Calu3 (cell line): ENCODE measurements at places on chromosomes 4 and X.

DNA sequence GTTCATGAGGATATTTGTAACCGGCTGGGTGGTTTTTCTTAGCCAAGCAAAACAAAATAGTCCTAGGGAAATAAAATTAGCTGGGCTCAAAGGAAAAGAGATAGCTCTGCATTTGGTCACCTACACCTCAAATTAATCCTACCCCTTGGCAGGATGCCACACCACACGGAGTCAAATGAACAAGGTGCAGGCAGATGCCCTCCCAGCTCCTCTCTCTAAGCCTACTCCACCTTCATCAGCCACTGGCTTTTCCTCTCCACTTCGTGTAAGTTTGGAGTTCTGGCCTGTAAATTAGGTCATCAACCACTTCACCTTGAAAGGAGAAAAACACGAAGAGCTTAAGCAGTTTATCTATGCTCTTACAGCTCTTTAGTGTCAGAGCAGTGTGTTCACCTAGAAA lies 1.4 kb downstream of the DDIT4L start:
- no peak overlapping the region for H3K27ac ChIP-seq
- no peaks in the 10 kb centered on the region for H3K27me3 ChIP-seq
- DNase-seq, result no peak
- peaks cover 9% of the 10 kb centered on the region for H3K4me1 ChIP-seq
- H3K36me3 ChIP-seq, result peaks cover 14% of the 10 kb centered on the region

GRCh38 chr4:132513491-132513890 lies 635.6 kb upstream of the PCDH10 start:
- DNase-seq, result no peak
- no peak overlapping the region for H3K27ac ChIP-seq
- H3K4me1 ChIP-seq, result no peaks in the 10 kb centered on the region
- no peaks in the 10 kb centered on the region for H3K36me3 ChIP-seq
- H3K4me3 ChIP-seq, result no peak overlapping the region

- H3K36me3 ChIP-seq, result no peaks in the 10 kb centered on the region
- no peak for DNase-seq
- no peak overlapping the region for H3K27ac ChIP-seq
- no peaks in the 10 kb centered on the region for H3K4me1 ChIP-seq
- no peaks in the 10 kb centered on the region for H3K27me3 ChIP-seq
Measured at GRCh38 chrX:42837747-42838146, 59.8 kb upstream of the PPP1R2C start.

- no peak overlapping the region for H3K4me3 ChIP-seq
- H3K27ac ChIP-seq, result no peak overlapping the region
- no peaks in the 10 kb centered on the region for H3K36me3 ChIP-seq
- no peak for DNase-seq
- no peaks in the 10 kb centered on the region for H3K4me1 ChIP-seq
Measured at GRCh38 chr4:108370291-108371141, 201.8 kb upstream of the LEF1 start.

- H3K27ac ChIP-seq, result no peak overlapping the region
- H3K4me1 ChIP-seq, result peaks cover 13% of the 10 kb centered on the region
- H3K27me3 ChIP-seq, result peaks cover 52% of the 10 kb centered on the region
- no peak for DNase-seq
- H3K36me3 ChIP-seq, result peaks cover 6% of the 10 kb centered on the region
Measured at GRCh38 chr4:112706840-112707207, 69.9 kb downstream of the LARP7 start.

DNA sequence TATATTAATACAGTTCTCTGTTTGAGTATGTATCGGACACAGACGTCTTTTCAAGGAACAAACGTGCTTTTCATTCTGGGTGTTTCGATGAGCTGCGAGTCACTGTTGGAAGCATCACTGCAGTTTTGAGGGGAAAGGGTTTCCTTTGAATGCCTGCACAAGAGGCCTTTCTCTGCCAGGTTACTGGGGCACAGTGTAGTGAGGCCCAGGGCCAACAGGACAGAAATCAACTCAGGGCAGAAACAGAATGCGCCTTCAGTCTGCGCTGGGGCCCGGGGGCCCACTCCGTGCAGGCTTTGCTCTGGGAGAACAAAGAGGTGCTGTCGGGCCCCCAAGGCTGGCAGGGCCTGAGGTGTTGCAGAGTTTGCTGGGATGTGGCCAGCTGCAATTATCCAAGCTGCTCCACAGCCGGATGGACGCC lies 2.3 kb upstream of the PPP2R3B start:
- DNase-seq, result no peak
- peaks cover 10% of the 10 kb centered on the region for H3K36me3 ChIP-seq
- no peak overlapping the region for H3K27ac ChIP-seq
- H3K27me3 ChIP-seq, result no peaks in the 10 kb centered on the region
- H3K4me1 ChIP-seq, result no peaks in the 10 kb centered on the region

- H3K27ac ChIP-seq, result no peak overlapping the region
- peaks cover 27% of the 10 kb centered on the region for H3K27me3 ChIP-seq
- peaks cover 18% of the 10 kb centered on the region for H3K36me3 ChIP-seq
- DNase-seq, result no peak
Measured at GRCh38 chr4:13542577-13543031, 1.7 kb downstream of the NKX3-2 start.

GRCh38 chr4:40190880-40191815 lies 5.7 kb upstream of the RHOH start:
- DNase-seq, result no peak
- H3K27ac ChIP-seq, result peak overlapping the region; percentile 33
- H3K36me3 ChIP-seq, result no peaks in the 10 kb centered on the region
- no peak overlapping the region for H3K4me3 ChIP-seq

DNA sequence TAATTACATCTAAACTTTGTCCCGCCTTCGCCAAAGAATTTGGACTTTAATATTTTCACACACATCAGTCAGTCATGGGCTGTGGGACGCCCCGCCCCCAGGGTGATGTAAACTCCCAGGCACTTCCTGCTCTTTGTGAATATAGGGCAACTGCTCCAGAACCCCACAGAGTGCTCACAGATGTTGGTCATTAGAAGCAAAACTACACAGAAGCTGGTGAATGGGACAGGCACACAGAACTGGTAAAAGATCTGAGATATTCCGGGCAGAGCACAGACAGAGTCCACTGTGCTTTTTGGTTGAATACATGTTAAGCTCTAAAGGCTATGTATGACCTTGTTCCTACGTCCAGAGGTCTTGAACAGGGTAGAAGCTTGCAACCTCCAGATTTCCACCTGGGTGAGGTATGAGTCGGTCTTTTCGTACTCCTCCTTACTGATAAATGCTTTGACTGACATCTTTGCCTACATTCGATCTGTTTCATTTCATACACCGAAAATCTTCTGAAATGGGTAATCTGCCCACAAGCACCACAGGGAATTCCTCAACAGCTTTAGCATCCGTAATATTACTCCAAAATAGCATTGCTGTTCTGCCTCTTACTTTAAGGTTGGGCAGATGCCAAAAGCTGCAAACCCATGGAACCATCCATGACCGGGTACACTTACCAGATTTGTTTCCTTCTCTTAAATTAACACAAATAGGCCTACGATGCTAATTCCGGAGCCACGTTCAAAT lies 144.6 kb downstream of the AMELX start:
- no peaks in the 10 kb centered on the region for H3K36me3 ChIP-seq
- no peak overlapping the region for H3K27ac ChIP-seq
- H3K4me3 ChIP-seq, result no peak overlapping the region
- H3K4me1 ChIP-seq, result no peaks in the 10 kb centered on the region
- DNase-seq, result peak; percentile 60

DNA sequence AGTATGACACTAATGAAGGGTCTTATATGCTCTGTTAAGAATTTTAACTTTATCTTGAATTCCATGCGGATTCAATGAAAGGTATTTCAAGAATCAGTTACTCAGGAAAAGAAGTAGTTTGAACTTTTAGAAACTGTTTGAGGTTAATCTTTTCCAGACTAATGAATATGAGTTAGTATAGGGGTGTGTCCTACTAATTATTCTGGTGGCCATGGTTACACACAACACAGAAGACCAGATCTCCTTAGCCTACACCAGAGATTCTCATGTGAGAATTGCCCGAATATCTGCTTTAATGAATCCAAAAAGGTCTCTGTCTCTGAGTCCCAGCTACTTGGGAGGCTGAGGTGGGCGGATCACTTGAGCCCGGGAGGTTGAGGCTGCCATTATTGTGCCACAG lies 100.4 kb downstream of the MMRN1 start:
- H3K4me3 ChIP-seq, result no peak overlapping the region
- no peaks in the 10 kb centered on the region for H3K36me3 ChIP-seq

DNA sequence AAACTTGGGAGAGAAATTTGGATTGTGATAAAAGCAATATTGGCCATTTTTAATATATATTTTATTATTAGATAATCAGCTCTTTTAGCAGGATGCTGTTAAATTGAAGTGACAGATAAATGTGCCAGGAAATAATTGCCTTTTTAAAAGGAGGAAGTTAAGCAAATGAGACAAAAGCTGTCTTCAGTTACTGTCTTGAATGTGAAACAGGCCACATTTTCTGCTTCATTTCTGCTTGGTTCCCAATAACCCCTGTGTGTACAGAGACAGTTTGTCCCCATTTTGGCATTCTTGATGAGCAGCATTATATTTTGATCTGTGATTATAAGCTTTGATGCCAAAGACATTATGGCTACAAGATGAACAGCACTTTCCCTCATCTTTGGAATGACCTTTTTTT lies 953 bp downstream of the EPGN start:
- no peaks in the 10 kb centered on the region for H3K36me3 ChIP-seq
- H3K4me1 ChIP-seq, result no peaks in the 10 kb centered on the region

- H3K36me3 ChIP-seq, result peaks cover 25% of the 10 kb centered on the region
- peak overlapping the region; percentile 67 for H3K27ac ChIP-seq
- peaks cover 8% of the 10 kb centered on the region for H3K4me1 ChIP-seq
Measured at GRCh38 chrX:155215443-155216178, 649 bp upstream of the VBP1 start.

DNA sequence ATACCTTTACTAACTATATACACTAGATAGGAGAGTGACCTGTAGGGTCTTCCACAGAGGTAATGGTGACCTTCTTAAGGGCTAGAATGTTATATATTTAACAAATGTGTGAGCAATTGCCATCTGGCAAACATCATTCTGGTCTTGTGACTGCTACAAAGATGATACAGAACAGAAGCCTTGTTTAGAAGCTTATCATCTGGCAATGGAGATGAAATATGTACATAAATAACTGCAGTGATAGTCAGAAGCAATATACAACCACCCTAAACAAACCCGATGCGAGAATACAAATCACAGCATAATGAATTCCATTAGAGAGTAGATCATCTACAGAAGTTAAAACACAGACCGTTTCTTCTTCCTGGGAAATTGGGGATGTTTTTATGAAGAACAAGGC lies 952.7 kb upstream of the SLIT2 start:
- H3K4me1 ChIP-seq, result no peaks in the 10 kb centered on the region
- H3K27ac ChIP-seq, result no peak overlapping the region
- no peaks in the 10 kb centered on the region for H3K36me3 ChIP-seq
- H3K27me3 ChIP-seq, result no peaks in the 10 kb centered on the region
- DNase-seq, result no peak

DNA sequence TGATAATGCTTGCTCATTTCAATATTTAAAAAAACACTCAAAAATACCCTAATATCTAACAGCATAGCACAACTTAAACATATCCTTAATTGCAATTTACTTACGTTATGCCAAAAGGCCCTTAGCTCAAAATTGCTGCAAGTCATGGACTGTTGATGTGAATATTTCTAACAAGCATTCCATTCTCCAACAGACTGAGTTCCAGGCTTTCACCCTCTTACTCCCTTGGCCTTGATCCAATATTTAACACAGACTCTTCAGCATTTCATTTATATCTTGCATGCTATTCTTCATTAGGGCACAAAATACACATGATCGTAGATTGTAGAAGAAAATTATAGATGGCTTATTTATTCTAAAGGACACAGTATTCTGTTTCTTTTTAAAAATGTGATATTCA lies 96.5 kb downstream of the RNF150 start:
- H3K27ac ChIP-seq, result no peak overlapping the region
- no peak overlapping the region for H3K4me3 ChIP-seq
- DNase-seq, result no peak
- no peaks in the 10 kb centered on the region for H3K4me1 ChIP-seq

GRCh38 chrX:153521034-153521433 lies 3.6 kb downstream of the ATP2B3 start:
- no peak overlapping the region for H3K27ac ChIP-seq
- H3K27me3 ChIP-seq, result peaks cover 71% of the 10 kb centered on the region
- DNase-seq, result no peak
- no peaks in the 10 kb centered on the region for H3K4me1 ChIP-seq

GRCh38 chr4:25487155-25487554 lies 110.1 kb downstream of the ANAPC4 start:
- DNase-seq, result no peak
- H3K4me1 ChIP-seq, result peaks cover 23% of the 10 kb centered on the region
- no peak overlapping the region for H3K4me3 ChIP-seq
- H3K27me3 ChIP-seq, result no peaks in the 10 kb centered on the region
- H3K36me3 ChIP-seq, result no peaks in the 10 kb centered on the region

- no peak overlapping the region for H3K27ac ChIP-seq
- no peak for DNase-seq
- H3K36me3 ChIP-seq, result no peaks in the 10 kb centered on the region
- no peaks in the 10 kb centered on the region for H3K4me1 ChIP-seq
- H3K4me3 ChIP-seq, result no peak overlapping the region
Measured at GRCh38 chr4:165972747-165973146, 99.7 kb downstream of the TLL1 start.

- peaks cover 11% of the 10 kb centered on the region for H3K4me1 ChIP-seq
- no peaks in the 10 kb centered on the region for H3K27me3 ChIP-seq
- no peak for DNase-seq
- no peak overlapping the region for H3K4me3 ChIP-seq
Measured at GRCh38 chr4:156173486-156173885, 219.8 kb upstream of the CTSO start.

GRCh38 chr4:154781126-154781982 lies at the start of gene RBM46:
RBM46 (plus strand) TSS chr4:154781272; CDS start chr4:154796753, 15,481 bp downstream.
- H3K4me3 ChIP-seq, result no peak within 1 kb of the TSS
- no peaks in the 10 kb centered on the region for H3K27me3 ChIP-seq
- DNase-seq, result no peak
- H3K4me1 ChIP-seq, result no peaks in the 10 kb centered on the region

- H3K4me1 ChIP-seq, result no peaks in the 10 kb centered on the region
- H3K4me3 ChIP-seq, result no peak overlapping the region
- peaks cover 35% of the 10 kb centered on the region for H3K27me3 ChIP-seq
- no peaks in the 10 kb centered on the region for H3K36me3 ChIP-seq
- DNase-seq, result no peak
Measured at GRCh38 chr4:52374877-52375276, 284.2 kb downstream of the USP46 start.

- no peak for DNase-seq
- no peaks in the 10 kb centered on the region for H3K36me3 ChIP-seq
- no peaks in the 10 kb centered on the region for H3K27me3 ChIP-seq
- H3K4me3 ChIP-seq, result no peak overlapping the region
- H3K27ac ChIP-seq, result no peak overlapping the region
- no peaks in the 10 kb centered on the region for H3K4me1 ChIP-seq
Measured at GRCh38 chrX:1099146-1099770, 113.2 kb downstream of the CRLF2 start.

DNA sequence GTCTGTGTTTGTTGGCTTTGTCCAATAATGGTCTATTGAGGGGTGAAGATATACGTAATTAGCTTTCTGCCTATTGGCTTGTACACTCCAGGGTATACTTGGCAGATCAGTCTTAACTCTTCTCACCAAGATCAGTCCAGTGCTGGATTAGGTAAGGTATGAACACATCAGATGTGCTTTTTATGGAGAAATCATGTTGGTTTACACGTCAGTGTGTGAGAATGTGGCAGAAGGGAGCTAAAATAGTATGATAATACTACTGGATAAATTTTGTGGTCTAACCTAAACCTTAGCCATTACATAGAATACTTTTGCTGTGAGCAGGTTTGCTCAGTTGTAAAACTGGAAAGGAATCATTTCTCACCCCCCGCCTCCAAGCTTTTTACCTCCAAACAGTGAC lies 4.2 kb downstream of the PDHA1 start:
- H3K27me3 ChIP-seq, result no peaks in the 10 kb centered on the region
- no peak overlapping the region for H3K27ac ChIP-seq
- H3K4me1 ChIP-seq, result peaks cover 5% of the 10 kb centered on the region

GRCh38 chr4:107834241-107834794 lies 9.6 kb downstream of the SGMS2 start:
- H3K27me3 ChIP-seq, result no peaks in the 10 kb centered on the region
- peaks cover 25% of the 10 kb centered on the region for H3K4me1 ChIP-seq
- no peaks in the 10 kb centered on the region for H3K36me3 ChIP-seq
- H3K4me3 ChIP-seq, result no peak overlapping the region
